ENCODE measurements at places on chromosomes 3 and 15.

GRCh38 chr3:13087320-13087990 lies 14.2 kb upstream of the IQSEC1 start:
- no peak for DNase-seq

GRCh38 chr3:47583320-47584075 lies 4.8 kb upstream of the CSPG5 start:
- DNase-seq: no peak

- peak; percentile 58 for DNase-seq
Measured at GRCh38 chr15:64209680-64210334, 47.0 kb upstream of the PPIB start.

GRCh38 chr3:101902041-101902440 lies 52.7 kb downstream of the NFKBIZ start:
- peak; percentile 96 for DNase-seq

GRCh38 chr3:9615003-9615628 lies 34.2 kb upstream of the MTMR14 start:
- no peak for DNase-seq

DNA sequence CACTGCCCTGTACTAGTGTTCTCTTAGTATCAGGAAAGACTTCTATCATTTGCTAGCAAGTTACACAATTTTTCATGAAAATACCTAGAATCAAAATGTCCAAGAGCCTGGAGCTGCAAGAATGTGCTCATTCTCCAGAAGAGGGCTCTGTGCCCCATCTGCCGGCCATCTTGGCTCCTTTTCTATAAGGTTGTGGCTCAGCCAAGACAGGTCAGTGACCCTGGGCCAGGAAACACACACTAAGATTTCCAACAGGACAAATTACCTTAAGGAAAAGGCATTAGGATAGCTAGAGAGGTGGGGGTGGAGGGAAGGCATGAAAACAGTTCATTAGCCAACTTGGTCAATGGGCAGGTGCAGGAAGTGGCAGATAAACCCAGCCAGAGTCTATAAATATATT lies 20.7 kb downstream of the TIMP4 start:
- DNase-seq: no peak

All from kidney glomerular epithelial cell (primary cell).